Mammary epithelial cell (primary cell): ENCODE measurements at places on chromosomes 1 and 21. TPM values are rescaled to one million over a fixed set of nuclear protein-coding genes. Genes with fewer than 3 reads are reported as not detected.

DNA sequence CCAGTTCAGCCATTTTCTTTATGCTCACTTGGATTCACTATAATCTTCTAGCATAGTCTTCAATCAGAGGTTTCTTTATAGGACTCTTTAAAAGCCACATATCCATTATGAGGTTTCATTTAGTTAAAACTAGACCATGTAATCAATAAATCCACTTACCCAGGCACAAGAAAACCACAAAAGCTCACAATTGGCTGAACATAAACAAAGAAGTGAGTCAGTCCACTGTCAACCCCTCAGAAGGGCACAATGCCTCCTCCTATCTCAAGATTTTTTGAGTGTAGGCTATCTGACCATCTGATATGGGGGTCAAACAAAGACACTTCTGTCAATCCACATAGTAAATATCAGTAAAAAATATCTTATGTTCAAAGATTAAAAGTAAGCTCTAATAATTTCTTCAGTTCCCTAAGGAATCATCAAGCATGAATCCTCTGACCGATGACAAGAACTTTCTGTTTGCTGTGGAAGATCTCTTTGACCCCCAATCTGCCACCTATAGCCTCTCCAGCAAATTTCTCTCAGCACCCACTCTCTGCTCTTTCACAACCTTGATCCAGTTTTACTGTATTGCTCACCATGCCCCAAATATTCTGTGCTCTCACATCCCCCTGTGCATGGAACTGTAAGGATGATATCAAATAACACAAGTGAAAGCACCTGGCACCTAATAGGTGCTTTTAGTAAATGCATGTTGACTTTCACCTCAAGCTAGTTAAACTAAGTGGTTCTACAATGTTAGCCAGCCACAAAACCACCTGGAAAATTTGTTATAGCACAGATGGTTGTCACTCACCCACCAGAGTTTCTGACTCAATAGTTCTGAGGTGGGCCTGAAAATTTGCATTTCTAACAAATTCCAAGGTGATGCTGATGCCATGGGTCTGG, 16.7 kb downstream of the RAB3B start:
- DNase-seq: no peak

DNA sequence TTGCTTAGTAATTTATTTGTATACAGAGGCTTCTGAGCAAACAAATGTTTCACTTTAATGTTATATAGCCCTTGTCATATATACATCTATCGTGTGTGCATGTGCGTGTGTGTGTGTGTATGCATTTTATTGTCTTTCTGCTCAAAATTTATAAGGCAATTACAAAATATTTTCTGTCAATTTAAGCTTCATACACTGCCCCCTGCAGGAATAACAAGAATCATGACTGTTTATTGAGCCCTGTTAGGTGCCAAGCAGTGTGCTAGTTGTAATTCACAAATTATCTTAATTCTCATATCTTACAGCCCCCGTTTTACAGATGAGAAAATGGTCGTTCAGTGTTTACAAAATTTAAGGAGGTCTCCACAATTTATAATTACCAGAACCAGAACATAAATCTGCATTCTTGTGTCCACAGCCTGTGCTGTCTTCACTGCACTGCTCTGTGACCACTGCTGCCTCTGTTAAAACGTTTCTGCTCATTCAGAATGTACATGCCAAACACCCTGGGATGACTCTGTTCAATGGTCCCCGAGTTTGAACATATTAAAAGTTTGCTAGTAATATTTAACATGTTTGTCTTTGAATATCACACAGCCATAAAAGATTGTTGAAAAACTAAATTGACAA, 181.3 kb downstream of the ATP6V1G3 start:
- DNase-seq: no peak

GRCh38 chr1:171718216-171718615, 23.6 kb downstream of the VAMP4 start:
- DNase-seq: no peak

GRCh38 chr1:48536477-48536876, 64.5 kb upstream of the SPATA6 start:
- peak; percentile 46 for DNase-seq

The PSMG1 gene
- total RNA-seq: 74.9 and 82.7 TPM in 2 replicates
